ENCODE measurements at places on chromosomes 7 and 10.

GRCh38 chr7:132438926-132439325 is 137.3 kb downstream of the PLXNA4 start:
- DNase-seq: no peak

GRCh38 chr7:119270644-119271043 is 1002.3 kb upstream of the KCND2 start:
- DNase-seq: no peak

DNA sequence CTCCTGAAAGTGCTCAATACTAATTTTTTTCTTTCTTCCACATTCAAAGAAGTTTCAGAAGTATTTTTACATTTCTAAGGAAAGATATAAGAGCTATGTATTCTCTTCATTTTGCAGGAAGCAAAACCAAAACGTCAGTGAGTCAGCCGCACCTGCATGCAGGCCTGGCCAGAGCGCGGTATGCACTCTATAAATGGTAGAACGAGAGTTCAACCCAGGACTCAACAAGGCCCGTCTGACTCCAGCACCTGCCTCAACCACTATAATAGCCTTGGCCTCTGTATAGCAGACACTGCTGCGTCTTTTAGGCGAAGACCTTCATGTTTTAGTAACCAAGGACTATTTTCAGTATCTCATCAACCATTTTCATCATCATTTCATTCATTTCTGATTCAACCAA is 113.2 kb downstream of the KMT2E start:
- no peak for DNase-seq

DNA sequence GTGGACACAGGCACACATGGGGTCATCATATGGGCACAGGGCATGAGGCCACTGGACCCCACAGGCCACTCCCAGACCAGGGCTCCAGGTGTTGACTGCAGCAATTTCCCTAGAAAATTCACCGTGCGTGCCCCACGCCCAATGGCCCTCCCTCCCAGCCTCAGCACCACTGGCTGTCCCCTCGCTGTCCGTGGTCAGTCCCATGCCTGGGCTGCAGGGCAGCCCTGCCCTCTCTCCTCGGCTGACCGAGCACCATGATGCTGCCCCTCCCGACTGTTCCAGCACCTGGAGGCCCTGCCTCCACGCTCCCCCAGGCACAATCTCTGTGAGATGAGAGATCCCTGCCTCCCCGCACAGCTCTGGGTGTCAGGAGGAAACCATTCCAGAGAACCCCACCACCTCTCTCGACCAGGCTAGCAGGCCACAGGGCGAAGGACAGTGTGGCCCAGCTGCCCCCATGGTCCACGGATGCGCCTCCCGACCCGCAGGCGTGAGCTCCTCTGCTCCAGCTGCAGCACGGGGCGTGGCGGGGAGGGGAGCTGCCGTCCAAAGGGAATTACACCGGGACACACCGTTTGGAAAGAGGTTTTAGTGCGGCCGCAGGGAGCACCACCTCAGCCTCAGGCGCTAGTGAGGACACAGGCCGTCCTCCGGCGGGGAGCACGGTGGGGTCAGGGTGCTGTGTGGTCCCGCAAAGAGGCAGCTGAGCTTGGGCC is 12.6 kb downstream of the NUDT1 start:
- DNase-seq: no peak

DNA sequence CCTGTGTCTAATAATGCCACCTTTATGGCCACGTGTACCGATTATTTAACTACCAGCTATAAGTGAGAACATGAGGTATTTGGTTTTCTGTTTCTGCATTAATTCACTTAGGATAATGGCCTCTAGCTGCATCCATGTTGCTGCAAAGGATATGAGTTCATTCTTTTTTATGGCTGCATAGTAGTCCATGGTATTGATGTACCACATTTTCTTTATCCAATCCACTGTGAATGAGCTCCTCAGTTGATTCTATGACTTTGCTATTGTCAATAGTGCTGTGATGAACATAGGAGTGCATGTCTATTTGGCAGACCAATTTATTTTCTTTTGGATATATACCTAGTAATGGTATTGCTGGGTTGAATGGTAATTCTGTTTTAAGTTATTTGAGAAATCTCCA is 96.4 kb downstream of the SLC25A40 start:
- DNase-seq: no peak

- no peak for DNase-seq
These were observed 331.0 kb downstream of the PRPF18 start for GRCh38 chr10:13917791-13918190.

GRCh38 chr10:89373916-89374711 is 3.7 kb upstream of the IFIT1B start:
- DNase-seq: no peak

DNA sequence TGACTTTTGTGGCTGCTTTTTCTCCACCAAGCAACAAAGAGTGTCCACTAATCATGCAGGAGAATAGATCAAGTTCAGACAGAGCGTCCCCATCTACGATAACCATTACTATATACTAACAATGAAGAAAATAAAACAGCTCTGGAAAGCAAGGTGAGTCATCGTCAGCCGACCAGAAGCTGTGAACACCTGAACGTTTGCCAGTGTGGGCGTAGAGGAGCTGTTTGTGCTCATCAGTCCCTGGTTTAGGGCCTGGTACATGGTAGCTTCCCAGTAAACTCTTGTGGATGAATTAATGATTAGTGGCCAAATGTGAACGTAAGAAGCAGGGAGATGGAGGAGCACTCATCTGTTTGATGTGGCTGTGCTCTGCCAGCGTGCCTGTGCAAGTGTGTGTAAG is 180.7 kb downstream of the EVX1 start:
- no peak for DNase-seq

GRCh38 chr7:126026421-126027088 is 1096.9 kb upstream of the POT1 start:
- no peak for DNase-seq

DNA sequence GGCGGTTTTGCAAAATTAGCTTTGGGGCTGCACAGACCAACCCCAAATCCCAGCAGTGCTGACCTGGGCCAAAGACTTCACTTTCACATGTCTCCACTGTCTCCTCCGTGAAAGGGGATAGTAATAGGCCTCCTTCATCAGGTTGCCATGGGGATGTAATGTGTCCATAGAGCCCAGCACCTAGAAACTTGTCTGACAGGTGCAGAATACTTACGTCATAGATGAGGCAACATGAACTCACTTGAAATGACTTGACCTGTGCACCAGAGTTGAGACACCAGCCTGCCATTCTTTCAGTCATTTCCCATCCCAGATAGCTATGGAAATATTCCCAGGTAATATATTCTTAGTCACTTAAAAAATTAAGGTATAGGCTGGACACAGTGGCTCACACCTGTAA is 94.2 kb downstream of the INSYN2A start:
- DNase-seq: no peak

- no peak for DNase-seq
These were observed 976 bp downstream of the NAT16 start for GRCh38 chr7:101179117-101179516.

DNA sequence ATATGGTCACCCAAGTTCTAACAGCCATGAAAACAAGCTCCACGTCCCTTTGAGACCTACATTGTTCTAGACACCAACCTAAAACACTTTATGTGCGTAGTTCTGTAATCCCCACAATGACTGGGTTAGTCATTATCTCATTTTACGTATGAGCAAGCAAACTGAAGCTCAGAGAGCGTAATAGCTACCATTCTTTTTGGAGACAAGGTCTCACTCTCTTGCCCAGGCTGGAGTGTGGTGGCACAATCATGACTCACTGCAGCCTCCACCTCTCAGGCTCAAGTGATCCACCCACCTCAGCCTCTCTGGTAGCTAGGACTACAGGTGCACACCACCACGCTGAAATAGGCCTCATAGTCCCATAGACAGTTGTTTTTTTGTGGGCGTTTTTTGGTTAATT is 10.5 kb downstream of the DAGLB start:
- no peak for DNase-seq

GRCh38 chr7:2934211-2934731 is 90.2 kb upstream of the GNA12 start:
- DNase-seq: no peak

DNA sequence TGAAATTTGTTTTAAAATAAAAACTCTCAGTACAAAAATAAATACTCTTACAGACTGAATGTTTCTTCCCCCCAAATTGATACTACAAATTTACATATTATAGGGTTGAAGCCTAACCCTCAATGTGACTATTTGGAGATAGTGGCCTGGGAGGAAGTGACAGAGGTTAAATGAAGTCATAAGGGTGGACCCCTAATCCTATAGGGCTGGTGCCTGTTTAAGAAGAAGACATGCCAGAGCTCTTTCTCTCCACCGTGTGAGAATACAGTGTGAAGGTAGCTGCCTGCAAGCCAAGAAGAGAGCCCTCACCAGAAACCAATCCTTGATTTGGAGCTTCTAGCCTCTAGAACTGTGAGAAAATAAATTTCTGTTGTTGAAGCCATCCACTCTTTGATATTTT is 67.6 kb downstream of the MCU start:
- DNase-seq: no peak

DNA sequence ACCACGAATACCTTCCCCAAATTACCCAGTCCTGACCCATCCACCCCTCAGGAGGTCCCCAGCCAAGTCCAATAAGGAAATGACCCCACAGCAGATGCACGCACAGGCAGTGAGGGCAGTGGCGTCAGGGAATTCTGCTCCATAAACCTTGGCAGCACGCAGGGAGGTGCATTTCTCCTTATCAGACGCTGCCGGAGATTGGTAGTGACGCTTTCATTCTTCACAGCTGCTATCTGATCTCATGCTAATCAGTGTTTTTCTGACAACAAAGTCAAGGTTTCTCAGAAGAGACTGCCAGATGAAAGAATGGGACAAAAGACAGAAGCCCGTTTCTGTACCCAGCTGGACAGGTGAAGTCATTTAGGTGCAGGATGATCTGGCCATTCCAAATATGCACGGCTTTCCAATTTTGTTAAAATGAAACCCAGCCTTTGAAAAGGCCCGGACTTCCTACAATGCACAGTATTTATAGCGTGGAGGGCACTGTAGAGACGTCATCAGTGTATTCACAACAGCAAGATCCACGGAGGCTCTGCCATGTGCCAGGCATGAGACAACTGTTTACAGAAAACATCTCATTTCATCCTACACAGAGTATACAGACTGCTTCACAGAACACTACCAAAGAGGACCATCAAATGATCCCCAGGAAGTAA is 35.3 kb downstream of the DIP2C start:
- no peak for DNase-seq

GRCh38 chr10:78857193-78857592 is 211.6 kb upstream of the ZMIZ1 start:
- no peak for DNase-seq

GRCh38 chr10:72073708-72074573 is 14.4 kb downstream of the SPOCK2 start:
- DNase-seq: no peak

GRCh38 chr10:44424957-44425356 is 40.1 kb upstream of the CXCL12 start:
- DNase-seq: no peak

GRCh38 chr7:18109762-18110161 is 82.1 kb upstream of the PRPS1L1 start:
- DNase-seq: no peak

GRCh38 chr10:93697207-93697606 is 5.2 kb downstream of the FRA10AC1 start:
- no peak for DNase-seq

DNA sequence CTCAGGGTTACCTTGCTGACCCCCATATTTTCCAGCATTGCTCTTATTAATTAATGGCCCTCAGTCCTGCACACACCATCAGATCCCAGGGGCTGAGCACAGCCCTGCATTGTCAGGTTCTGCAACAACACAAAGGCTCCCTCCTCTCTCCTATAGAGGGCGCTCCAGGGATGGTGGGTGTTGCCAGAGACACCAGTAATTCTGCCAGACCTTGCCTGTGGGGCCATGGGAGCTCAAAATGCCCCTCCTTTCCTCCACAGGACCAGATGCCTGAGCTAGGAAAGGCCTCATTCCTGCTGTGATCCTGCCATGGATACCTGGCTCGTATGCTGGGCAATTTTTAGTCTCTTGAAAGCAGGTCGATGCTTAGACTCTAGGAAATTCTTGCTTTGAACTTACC is 42.8 kb upstream of the PRSS58 start:
- DNase-seq: no peak

- no peak for DNase-seq
These were observed 55.3 kb downstream of the KIF5B start for GRCh38 chr10:32000937-32001336.

DNA sequence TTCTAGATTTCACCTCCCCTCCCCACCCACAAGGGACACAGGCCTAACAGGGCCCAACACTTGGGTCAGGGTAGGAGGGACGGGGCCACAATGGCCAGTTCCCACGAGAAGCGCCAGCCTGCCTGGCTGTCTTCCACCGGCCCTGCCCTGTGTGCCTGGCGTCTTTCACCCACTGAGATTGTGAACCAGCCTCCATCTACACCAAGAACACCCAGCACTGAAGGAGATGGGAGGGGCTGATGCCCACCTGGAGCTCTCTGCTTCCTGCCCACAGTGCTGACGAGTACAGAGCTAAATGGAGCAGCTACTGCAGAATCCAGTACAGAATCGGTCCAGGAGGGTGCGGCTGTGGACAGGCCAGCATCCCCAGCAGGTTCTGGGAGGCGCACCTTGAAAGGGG is 2.4 kb upstream of the ASIC3 start:
- no peak for DNase-seq

DNA sequence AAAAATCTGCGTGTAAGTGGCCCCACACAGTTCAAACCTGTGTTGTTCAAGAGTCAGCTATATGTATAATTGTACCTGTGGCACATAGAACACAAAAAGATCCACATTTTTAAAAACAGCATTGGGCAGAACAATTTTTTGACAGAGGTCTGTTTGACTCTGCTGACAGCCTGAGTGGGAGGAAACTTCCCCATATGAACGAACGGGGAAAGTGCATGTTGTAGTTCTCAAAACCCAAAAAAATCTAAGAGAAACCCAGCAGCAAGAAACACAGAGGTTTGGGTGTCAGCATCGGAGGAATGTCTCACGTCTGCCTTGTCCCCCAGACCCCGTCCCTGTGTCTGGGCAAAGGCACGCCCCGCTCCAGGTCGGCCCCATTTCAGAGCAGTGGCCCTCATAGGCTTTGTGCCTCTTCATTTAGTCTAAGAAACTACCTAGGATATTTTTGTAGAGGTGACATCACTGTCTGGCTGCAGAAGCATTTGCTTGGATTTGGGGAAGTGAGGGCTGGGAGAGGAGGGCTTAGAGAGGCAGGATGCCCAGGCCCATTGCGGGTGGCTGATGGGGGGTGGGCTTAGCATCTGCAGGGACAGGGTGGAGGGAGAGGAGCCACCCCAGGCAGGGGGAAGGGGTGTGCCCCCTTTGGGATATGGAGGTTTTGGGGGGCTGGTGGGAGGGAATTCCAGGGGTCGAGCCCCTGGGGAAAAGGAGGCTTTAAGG is 11.0 kb downstream of the CUX1 start:
- no peak for DNase-seq

DNA sequence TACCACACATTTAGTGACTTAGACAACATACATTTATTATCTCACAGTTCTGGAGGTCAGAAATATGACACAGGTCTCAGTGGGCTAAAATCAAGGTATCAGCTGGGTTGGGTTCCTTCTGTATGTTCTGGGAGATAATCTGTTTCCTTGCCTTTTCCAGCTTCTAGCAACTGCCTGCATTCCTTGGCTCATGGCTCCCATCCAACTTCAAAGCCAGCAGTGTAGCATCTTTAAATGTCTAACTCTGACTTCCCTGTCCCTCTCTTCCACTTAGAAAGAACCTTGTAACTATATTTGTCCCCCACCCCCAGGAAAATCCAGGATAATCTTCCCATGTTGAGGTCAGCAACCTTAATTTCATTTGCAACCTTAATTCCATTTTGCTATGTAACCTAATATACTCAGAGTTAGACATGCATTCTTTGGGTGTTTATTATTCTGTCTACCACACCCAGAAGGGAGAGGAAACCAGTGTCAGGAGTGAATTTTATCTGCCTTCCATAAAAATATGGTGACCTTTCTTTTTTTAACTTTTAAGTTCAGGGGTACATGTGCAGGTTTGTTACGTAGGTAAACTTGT is 57.3 kb upstream of the SMIM30 start:
- no peak for DNase-seq
